EL (cell line): ENCODE measurements at places on chromosomes 1 and 21.

DNA sequence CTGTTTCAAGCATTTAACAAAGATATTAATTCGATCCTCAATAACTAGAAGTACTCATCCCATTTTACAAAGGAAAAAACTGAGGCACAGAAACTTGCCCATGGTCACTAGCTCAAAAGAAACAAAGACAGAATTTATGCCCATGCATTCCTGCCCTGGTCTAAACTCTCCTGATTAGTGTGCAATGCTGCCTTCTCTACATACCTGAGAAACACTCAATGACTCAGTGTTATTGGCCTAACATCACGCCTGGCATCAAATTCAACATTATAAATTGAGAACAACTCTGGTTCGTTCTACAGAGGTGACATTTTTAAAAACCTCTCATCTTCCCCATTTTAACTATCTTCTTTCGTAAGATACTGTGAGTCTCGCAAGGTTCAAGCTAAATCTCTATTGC, 5.2 kb downstream of the APP start:
- DNase-seq: no peak

DNA sequence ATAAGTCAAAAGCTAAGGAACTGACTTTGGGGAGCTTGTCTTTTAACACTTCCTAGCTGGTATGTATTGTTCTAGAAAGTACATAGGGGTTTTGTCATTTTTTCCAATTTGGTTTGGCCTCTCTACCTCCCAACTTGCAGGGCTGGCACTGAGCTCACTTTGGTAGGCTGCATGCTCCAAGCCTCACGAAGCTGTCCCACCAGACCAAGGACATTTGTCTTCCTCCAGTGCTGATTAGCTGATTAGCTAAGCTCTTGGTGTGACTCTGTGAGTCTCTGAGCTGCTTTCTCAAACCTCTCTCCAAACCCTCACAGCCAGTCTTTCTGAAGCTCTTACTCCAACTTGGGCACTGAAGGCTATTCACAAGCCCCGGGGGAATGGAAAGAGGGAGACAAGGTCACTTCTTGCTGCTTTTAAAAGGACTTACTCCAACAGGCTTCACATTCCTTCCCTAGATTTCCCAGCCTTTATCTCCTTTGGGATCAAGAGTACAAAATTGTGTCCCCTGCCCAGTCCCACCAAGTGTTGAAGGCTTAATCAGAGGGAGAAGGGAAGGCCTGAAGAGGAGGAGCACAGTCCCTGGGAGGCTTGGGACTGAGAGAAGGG, 893 bp upstream of the CFAP45 start:
- no peak for DNase-seq

GRCh38 chr1:206012086-206012859, 9.1 kb upstream of the RAB7B start:
- DNase-seq: no peak

DNA sequence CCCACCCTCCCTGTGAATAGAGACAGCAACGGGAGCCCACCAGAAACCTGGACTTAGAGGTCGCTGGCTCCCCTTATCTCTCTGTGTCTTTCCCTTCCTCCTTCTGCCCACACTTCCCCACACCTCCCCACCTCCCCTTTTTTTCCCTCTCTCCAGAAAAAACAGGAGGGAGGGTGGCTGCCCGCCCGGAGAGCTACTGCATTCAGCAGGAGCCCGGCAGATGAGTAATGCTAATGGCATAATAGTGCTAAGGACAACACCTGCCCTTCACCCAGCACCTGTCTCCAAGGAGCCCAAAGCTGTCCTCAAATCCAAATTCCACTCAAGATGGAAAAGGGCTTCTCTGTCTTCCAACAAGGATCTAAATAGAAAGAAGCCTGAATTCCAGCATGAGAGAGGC, 11.4 kb upstream of the PRELP start:
- DNase-seq: peak; percentile 34

GRCh38 chr1:147208619-147209018, 16.5 kb downstream of the FMO5 start:
- DNase-seq: no peak

GRCh38 chr1:166470014-166470413, 303.2 kb upstream of the FAM78B start:
- no peak for DNase-seq

- no peak for DNase-seq
These were observed 5.4 kb upstream of the KLHL12 start for GRCh38 chr1:202932476-202932875.

DNA sequence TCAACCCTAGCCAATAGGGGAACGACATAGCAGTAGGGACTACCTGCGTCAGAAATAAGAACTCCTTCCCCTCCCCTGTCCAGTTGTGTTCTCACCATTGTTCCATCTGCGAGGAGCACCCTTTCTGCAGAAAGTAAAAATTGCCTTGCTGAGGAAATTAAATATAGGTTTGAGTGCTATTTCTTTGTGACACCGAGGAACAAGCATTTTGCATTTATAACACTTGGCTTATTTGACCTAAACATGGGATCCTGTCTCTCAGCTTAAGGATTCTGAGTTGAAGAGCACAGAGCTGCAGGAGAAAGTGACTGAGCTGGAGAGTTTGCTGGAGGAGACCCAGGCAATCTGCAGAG, 10.7 kb upstream of the SH3BGRL3 start:
- no peak for DNase-seq

GRCh38 chr1:56873213-56873612, 18.6 kb downstream of the C8A start:
- DNase-seq: no peak

DNA sequence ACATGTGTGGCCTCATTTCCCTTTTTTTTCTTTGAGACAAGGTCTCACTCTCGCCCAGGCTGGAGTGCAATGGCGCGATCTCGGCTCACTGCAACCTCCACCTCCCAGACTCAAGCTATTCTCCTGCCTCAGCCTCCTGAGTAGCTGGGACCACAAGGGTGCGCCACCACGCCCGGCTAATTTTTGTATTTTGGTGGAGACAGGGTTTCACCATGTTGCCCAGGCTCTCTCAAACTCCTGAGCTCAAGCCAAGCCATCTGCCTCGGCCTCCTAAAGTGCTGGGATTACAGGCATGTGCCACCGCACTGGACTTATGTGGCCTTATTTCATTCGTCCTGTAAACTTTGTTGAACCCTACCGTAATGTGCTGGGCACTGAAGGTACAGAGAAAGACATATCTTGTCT, 569 bp upstream of the WARS2 start:
- DNase-seq: peak; percentile 31

DNA sequence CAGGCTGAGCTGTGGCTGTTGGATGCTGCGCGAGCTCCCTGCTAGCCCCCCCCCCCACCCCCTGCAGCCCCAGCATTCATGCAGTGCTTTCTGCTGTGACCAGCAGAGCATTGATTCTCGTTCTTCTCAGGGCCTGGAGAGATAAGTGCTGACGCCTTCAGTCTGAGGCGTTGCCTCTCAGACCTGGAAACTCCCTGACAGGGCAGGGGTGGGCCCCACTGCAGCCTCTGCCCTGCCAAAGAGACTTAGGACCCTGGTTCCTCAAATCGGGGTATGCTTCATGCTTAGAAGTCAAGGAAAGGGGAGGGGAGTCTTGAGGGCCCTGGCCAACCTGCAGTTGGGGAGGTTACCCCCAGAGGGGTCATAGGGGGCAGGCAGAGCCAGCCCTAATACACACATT, 38.5 kb downstream of the PTPRF start:
- no peak for DNase-seq

DNA sequence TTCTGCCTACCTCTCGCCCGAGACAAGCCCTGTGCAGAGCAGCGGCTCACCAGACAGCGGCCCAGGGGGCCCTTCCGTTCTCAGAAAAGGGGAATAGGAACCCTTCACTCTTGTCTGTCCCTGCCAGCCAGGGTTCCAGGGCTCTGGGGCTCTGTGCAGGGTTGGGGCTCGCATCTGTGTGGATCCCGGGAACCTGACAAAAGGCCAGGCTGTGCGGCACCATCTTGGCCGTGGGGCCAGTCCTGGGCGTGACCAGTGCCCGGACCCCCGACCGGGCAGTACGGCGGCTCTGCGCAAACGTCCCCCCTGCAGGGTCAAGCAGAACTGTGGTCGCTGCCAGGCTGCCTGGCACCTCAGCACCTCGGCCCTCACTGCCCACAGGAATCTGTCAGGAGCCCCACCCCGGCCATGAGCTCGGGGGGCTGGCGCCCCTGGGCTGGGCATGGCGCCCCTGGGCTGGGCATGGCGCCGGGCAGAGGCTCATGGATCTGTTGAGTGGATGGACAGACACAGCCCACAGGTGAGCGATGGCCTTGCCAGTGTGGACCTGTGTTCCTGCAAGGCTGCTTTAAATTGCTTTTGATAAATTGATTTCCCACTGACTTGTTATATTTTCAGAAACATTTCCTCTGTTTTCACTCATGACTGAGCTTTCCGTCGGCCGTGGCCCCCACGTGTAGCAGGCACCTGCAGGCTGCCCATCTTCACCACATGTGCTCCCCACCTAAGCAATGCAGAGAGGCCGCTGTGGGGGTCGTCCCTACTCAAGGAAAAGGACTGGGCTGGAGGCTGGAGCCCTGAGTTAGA, 59.0 kb downstream of the SLX9 start:
- no peak for DNase-seq

DNA sequence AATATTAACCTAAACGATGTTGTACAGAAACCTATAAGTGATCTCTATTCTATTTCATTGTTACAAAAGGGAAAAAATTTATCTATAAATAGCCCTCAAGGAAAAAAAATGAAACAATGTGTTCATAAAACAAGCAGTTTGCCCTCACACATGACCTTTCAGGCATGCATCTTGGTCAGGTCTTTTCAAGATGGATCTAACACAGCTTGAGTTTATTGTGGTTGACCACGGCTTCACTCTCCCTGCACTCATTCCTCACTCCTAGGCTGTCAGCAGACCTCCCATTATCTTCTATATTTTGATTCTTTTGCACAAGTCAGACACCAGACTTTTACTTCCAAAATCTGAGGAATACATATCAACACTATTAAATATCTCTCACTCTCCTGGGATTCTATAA, 544.3 kb downstream of the KCNT2 start:
- DNase-seq: no peak

GRCh38 chr1:43763497-43763973, 56.2 kb downstream of the ST3GAL3 start:
- DNase-seq: peak; percentile 86

DNA sequence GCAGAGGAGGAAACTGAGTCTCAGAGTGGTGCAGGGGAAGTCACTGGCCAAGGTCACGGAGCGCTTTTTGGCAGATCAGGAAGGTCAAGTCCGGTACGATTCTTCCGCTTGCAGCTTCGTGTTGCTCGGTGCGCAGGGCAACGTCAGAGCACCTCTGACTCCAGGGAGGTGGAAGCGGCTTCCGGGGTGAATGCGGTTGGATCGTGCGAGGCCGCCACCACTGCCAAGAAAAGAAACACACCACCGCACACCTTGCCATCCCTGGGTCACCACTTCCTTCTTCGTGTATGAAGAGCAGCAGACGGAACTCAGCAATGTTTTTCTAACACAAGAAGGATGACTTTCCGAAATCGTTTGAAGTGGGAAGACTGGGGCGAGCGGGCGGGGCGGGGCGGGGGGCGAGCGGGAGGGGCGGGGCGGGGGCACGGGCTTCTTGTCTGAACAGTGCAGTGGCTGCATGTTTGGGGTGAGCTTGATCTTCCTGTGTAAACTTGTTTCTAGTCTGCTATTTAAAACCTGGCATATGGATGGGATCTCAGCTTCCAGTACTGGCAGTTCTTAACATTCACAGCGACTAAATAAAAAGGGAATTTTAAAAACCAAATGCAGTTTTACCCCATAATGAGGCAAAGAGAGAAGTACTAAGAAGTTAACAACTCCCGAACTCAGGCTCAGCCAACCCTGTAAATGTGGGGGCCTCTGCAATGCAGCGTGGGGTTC, 300.0 kb downstream of the RRAGC start:
- no peak for DNase-seq

- DNase-seq: no peak
These were observed 127.7 kb upstream of the ZBTB40 start for GRCh38 chr1:22323846-22324504.

- DNase-seq: no peak
These were observed 35.5 kb upstream of the MAP1LC3C start for GRCh38 chr1:242034392-242034791.

DNA sequence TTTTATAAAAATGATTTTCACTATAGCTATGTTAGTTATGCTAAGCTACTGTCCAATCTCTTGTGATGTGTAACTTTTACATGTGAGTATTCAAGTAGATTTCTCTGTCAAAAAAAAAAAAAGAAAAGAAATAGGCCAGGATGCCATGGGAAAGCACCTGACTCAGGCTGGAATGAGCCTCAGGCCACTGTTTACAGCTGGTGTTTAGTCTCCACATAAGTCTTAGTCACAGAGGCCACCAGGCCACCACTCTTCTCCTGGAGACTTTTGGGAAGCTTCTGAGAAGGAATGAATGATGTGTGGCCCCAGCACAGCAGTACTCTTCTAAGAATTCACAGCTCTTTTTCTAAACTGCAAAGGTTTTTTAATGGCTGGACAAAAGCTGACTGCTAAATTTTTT, 48.9 kb downstream of the CHML start:
- DNase-seq: peak; percentile 92

- DNase-seq: no peak
These were observed 149.5 kb upstream of the SPAG17 start for GRCh38 chr1:118334506-118334905.

DNA sequence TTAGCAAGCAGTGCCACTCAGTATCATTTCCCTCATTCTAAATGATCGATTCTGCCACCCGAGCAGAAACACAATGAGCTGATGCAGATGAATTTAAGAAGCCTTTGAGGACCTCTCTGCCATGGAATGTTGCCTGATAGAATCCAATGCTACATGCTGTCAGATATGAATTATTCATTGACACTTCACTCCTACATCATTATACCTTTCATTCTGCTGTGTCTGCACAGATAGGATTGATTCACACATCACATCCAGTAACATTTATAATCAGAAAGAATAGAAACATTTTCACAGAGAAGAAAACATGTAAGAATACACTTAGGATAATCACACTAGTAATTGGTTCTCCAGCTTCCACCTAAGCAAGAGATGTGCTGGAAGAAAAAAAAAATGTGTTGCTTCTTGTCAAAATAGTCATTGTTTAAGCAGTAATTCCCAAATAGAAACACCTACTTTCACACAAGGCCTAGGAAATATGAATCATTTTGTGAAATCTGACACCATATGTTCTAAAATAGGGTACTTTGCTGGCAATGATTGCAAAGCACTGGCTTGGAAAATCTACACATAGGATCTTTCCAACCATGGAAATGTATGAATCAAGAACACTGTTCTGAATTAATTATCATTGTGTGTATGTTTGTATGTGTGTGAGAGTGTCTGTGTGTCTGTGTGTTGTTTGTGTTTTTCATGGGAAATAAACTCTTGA, 110.1 kb downstream of the GRIK1 start:
- DNase-seq: no peak

- DNase-seq: peak; percentile 91
These were observed 62.7 kb downstream of the CD34 start for GRCh38 chr1:207848234-207848633.

- DNase-seq: peak; percentile 45
These were observed 66.9 kb upstream of the PRDX6 start for GRCh38 chr1:173410133-173410793.

- no peak for DNase-seq
These were observed 458.0 kb upstream of the DEPDC1 start for GRCh38 chr1:68954841-68955240.

GRCh38 chr1:215358356-215358755, 208.7 kb upstream of the KCTD3 start:
- no peak for DNase-seq
